Hippocampal formation (tissue), 2 donors: ENCODE measurements at places on chromosomes 1 and 21.

DNA sequence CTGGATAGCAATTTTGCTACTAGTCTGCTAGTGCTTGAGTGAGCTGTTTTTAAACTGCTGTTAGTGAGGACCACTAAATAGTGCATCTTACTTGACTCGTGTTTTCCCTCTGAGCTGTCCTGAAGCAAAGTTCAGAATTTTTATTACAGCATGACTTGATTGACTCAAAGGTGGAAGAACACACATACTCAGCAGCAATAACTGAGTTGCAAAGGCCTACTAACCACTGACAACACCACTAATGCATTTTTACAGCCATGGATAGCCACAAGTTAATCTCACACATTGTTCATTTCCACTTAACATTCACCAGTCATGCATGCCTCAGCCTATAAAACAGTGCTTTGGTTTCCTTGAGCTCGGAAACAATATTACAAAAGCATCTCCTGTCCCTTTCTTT, 148.7 kb downstream of the RUNX1 start:
- no peak for DNase-seq

DNA sequence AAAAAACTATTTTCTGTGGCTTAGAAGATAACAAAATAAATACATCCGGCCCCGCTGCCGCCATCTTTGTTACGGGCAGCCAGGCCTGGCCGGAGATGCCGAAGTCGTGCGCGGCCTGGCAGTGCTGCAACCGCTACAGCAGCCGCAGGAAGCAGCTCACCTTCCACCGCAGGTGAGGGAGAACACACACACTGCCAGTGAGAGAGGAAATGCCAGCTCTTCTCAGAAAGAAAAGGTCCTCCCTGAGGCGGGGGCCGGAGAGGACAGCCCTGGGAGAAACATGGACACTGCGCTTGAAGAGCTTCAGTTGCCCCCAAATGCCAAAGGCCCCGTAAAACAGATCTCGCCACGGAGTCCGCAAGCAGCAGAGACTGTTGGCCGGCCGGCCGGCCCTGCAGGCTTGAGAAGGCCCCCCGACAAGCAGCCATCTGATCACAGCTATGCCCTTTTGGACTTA, 323.2 kb downstream of the AMY1C start:
- no peak for DNase-seq

GRCh38 chr1:12162459-12163137, 4.2 kb upstream of the TNFRSF1B start:
- no peak for DNase-seq

GRCh38 chr1:195054217-195054687, 1554.0 kb downstream of the KCNT2 start:
- no peak for DNase-seq

DNA sequence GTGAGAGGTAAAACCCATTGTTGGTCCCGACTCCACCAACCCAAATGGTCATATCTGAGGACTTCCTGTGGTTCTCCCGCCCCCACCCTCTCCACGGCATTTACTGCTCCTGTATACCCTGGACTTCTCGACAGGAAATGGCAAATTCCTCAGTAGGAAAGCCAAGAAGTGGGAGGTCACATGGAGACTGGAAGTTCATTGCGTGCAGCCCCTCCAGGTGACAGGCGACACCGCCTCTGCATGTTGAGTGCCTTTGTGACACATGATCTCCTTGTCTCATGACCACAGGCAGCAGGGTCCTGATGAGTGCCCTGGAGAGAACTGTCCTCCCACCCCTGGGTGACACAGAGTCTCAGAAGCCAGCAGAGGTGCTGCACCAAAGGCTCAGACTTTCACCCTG, 24.2 kb downstream of the ERG start:
- DNase-seq = no peak

DNA sequence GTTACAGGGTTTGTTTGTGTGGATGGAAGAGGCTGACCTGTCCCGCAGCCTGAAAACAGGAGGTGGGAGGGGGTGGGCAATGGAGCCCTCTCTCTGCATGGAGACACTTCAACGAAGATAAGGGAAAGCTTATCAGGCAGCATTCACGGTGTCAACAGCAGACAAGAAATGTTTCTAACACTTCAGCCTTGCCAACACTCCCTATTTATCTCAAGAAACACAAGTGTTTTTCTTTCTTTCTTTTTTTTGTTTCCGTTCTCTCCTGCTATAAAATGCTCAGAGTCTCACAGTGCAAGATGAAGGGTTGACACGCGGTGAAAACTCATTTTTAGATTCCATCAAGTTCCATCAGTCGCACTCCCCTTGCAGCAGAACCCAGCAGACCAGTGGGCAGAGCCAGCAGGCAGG, 594.4 kb downstream of the MATN1 start:
- no peak for DNase-seq

GRCh38 chr1:156165083-156165482, 11.7 kb downstream of the SEMA4A start:
- DNase-seq = no peak

GRCh38 chr1:34754964-34755637, at the start of gene GJB5:
Gene GJB5 (plus strand): TSS chr1:34755047. CDS start chr1:34757331, 2,284 bp downstream.
- no peak for DNase-seq

DNA sequence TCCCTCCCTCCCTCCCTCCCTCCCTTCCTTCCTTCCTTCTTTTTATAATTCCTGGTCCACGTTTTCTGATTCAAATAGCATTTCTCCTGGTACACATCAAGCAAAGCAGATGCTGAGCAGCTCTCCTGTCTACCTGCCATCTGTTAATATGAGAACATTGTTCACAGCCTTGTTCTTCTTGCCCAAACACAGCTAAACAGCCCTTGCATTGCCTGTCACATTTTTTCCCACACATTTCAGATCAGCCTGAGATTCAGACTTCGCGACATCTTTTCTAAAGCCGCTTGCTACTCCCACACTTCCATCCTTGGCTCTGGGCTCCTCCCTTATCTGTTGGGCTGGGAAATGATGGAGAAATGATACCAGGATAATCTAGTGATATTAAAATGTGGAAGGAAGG, 200.5 kb downstream of the PCP4 start:
- DNase-seq = no peak

- DNase-seq = no peak
Observed at GRCh38 chr1:62355095-62355494, 35.9 kb upstream of the KANK4 start.

DNA sequence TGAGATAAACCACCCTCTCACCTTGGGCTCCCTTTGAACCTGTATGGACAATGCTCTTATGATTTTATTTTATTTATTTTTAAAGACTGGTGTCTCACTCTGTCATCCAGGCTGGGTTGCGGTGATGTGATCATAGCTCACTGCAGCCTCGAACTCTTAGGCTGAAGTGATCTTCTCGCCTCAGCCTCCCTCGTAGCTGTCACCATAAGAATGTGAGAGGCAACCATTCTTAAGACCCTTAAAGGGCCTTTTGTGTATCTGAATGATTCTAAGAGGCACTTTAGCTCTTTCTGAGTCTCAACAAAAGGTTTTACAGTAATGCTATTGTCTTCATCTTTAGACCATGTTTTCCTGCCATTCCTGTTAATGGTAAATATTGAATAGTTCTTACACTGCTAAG, 67.0 kb downstream of the IVNS1ABP start:
- no peak for DNase-seq

DNA sequence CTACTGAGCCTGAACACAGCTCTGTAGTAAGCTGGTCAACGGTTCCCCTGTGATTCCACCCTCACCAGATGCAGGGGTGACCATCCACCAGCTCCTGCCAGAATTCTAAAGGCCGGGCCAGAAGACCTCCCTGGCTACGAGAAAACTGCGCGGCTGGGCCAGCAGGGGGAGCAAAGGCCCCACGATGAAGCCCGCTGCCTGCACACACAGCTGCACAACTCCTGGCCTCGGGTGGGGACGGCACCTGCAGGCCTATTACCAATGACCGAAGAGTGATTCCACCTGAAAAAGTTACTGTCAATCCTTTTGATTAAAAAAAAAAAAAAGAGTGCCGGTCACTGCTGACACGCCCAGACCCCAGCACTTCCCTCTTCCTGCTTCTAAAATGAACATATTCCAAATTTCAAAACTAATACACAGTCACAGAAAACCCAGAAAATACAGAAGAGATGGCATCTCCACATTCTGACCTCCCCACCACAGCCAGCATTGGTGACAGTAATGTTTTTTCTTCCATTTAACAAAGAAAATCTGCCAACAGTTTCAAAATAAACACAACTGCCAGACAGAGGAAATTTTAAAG, 49.8 kb upstream of the RIPK4 start:
- DNase-seq = peak; percentile 2
